ENCODE measurements at places on chromosomes 4 and X.

DNA sequence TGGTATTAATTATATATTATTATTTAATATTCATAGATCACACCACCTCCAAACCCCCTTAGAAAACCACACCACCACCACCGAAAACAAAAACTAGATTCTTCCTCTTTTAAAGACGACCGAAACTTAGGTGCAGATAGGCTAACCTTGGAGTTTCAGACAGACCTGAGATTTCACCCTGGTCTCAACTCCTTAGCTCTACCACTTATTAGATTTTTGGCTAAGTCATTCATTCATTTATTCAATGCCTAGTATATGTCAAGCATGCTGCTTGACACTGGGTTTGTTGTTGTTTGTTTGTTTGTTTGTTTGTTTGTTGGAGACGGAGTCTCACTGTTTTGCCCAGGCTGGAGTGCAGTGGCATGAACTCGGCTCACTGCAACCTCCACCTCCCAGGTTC is 9.5 kb upstream of the BMP2K start:
- no peak for DNase-seq

- no peak for DNase-seq
Measured at GRCh38 chr4:87235020-87235671, 14.7 kb upstream of the KLHL8 start.

GRCh38 chrX:32987142-32987541 is 224.2 kb downstream of the DMD start:
- DNase-seq: no peak

GRCh38 chrX:52031371-52031770 is 37.6 kb downstream of the MAGED4B start:
- DNase-seq: no peak

GRCh38 chr4:72468904-72469502 is 100.0 kb downstream of the ADAMTS3 start:
- no peak for DNase-seq

- DNase-seq: no peak
Measured at GRCh38 chrX:10169175-10169574, 12.4 kb downstream of the CLCN4 start.

DNA sequence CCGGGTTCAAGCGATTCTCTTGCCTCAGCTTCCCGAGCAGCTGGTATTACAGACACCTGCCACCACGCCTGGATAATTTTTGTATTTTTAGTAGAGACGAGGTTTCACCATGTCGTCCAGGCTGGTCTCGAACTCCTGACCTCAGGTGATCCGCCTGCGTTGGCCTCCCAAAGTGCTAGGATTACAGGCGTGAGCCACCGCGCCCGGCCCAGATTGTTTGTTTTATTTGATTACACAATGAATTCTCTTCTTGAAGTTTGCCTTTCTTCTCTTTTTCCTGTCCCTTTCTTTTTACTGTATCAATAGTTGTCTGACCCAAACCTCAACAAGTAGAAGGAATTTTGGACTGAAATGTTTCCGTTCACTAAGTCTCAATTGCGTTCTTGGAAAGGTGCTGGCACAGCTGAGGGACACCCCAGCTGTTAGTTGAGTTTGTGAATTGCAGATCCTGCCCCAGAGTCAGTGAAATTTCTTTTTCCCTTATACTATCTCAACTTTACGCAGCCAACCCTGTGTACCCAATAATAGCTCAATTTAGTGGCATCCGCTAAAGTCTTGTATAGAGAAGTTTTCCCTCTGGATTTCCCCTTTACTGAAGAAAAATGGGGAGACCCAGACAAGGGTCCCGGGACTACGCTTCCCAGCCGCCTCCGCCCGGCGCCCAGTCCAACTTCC is 639 bp upstream of the MTM1 start:
- no peak for DNase-seq

GRCh38 chrX:11100281-11101035 is 10.7 kb upstream of the HCCS start:
- no peak for DNase-seq

GRCh38 chr4:101415962-101416361 is 68.6 kb upstream of the PPP3CA start:
- no peak for DNase-seq

- no peak for DNase-seq
Measured at GRCh38 chrX:45614853-45615252, 414.2 kb upstream of the DIPK2B start.

DNA sequence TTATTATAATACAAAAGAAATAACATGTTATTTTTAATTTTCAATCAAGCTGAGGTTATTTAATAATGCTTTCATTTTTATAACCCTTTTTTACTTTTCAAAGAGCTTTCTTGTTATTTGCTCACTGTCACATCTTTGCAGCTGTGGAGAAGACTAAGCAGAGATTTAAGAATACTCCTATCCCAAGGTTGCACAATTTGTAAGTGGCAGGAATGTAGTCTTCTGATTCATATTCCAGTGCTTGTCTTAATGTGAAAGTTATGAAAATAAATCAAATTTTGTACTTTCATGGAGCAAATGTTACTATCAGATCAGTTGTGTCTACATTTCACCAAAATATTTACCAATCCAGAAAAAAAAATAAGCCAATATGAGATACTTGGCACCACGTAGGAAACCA is 86.6 kb downstream of the DDIT4L start:
- DNase-seq: no peak

DNA sequence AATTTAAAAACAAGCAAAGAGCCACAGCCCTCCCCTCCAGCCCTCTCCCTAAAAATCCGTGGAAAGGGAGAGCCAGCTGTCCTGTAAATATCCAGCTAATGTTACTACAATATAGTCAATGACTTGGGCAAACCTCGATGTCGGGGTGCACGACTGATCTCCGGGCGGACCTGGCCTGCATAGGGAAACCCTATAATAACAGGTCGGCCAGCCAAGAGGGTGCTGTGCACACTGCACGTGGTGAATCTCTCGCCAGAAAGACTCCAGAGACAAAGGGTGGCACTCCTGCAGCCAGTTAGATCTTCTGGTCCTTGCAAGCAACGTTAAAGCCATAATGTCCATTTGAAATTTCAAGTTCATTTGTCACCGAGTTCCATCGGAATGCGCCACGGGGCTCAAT is 1092.8 kb downstream of the ADGRL3 start:
- DNase-seq: no peak

DNA sequence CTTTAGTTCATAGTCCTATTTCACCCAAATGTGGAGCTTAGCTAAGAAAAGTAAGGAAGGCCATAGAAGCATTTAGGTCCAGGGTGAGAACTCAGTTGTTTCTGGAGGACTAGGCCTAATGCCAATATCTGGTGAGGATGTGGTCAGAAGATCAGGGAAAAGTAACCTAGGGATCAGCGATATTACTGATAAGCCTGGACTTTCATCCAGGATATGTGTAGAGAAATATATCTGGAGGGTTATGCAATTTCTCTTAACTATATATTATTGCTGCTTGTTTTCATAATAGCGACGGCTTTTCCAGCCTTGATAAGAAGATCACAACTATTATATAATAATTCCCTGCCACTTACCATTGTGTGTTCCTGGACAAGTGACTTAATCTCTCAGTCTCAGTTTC is 81.1 kb downstream of the FRAS1 start:
- no peak for DNase-seq

GRCh38 chr4:182240161-182241130 is 2.8 kb upstream of the TENM3 start:
- no peak for DNase-seq

DNA sequence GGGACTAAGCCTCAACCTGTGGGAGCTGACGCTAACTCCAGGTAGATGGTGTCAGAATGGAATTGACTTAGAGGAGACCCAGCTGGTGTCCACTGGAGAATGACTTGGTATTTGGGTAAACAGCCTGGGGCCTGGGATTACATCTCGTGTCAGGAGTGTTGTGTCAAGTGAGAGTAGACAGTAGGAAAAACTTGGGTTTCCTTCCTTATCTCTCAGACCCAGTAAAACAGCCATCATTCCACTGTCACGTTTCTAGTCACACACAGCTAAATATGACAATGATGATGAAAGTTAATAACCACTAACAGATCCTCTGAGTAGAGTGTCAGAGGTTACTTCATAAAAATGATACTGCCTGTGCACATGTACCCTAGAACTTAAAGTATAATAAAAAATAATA is 13.8 kb downstream of the ZNF674 start:
- DNase-seq: no peak

GRCh38 chr4:70634482-70634881 is 5.9 kb downstream of the ENAM start:
- no peak for DNase-seq
